Neural progenitor cell (in vitro differentiated cells): ENCODE measurements at places on chromosomes 2 and 18. TPM values are rescaled to one million over a fixed set of nuclear protein-coding genes. Genes with fewer than 3 reads are reported as not detected.

TMEM247 gene
- not detected in 2 replicates for total RNA-seq

RAB6C gene
- 0.07 TPM in 1 of 2 replicates, not detected in the other for total RNA-seq

REG3G gene
- not detected in 2 replicates for total RNA-seq

SCN9A gene
- total RNA-seq, result 1.1 and 1.2 TPM in 2 replicates

SMPD4 gene
- 23.6 and 45.1 TPM in 2 replicates for total RNA-seq

CCBE1 gene
- 2.9 and 6.4 TPM in 2 replicates for total RNA-seq

TDRD15 gene
- not detected in 2 replicates for total RNA-seq

COL6A3 gene
- total RNA-seq, result 0.41 and 0.50 TPM in 2 replicates

LBH gene
- 4.2 and 11.0 TPM in 2 replicates for total RNA-seq

ACVR1 gene
- 8.2 and 14.0 TPM in 2 replicates for total RNA-seq

CTAGE1 gene
- total RNA-seq, result not detected in 2 replicates

IAH1 gene
- 22.4 and 45.6 TPM in 2 replicates for total RNA-seq

ALMS1 gene
- total RNA-seq, result 55.3 and 58.8 TPM in 2 replicates

REG1B gene
- not detected in 2 replicates for total RNA-seq

C2orf66 gene
- 0.15 and 0.43 TPM in 2 replicates for total RNA-seq

COL5A2 gene
- total RNA-seq, result 11.2 and 11.6 TPM in 2 replicates

NUP35 gene
- total RNA-seq, result 32.9 and 53.3 TPM in 2 replicates

CCDC74A gene
- total RNA-seq, result 25.6 and 64.7 TPM in 2 replicates

SMIM21 gene
- not detected in 2 replicates for total RNA-seq

MOGAT1 gene
- 0.62 and 2.0 TPM in 2 replicates for total RNA-seq

DIPK1C gene
- 12.9 and 13.7 TPM in 2 replicates for total RNA-seq

AQP12A gene
- not detected in 2 replicates for total RNA-seq

DCDC2C gene
- not detected in 2 replicates for total RNA-seq

MAP2 gene
- total RNA-seq, result 95.0 and 102 TPM in 2 replicates

CRYBA2 gene
- total RNA-seq, result not detected in 2 replicates

COL3A1 gene
- 0.22 TPM in 1 of 2 replicates, not detected in the other for total RNA-seq

ROCK1 gene
- total RNA-seq, result 37.7 and 66.2 TPM in 2 replicates

CCDC68 gene
- total RNA-seq, result not detected in 2 replicates

PRSS56 gene
- not detected in 2 replicates for total RNA-seq

RUFY4 gene
- total RNA-seq, result not detected in 2 replicates

TMEM178A gene
- 11.8 and 19.2 TPM in 2 replicates for total RNA-seq

IL36RN gene
- total RNA-seq, result not detected in 2 replicates

FAM228B gene
- total RNA-seq, result 27.1 and 31.2 TPM in 2 replicates

LAPTM4A gene
- 170 and 205 TPM in 2 replicates for total RNA-seq

TACR1 gene
- total RNA-seq, result not detected in 2 replicates

EVX2 gene
- not detected in 2 replicates for total RNA-seq

BCL2 gene
- total RNA-seq, result 4.2 and 4.9 TPM in 2 replicates

ZNF638 gene
- total RNA-seq, result 301 and 362 TPM in 2 replicates

PCBP1 gene
- 62.0 and 82.0 TPM in 2 replicates for total RNA-seq

FBXO15 gene
- total RNA-seq, result 2.2 and 2.8 TPM in 2 replicates

LIMS4 gene
- 0.28 TPM in 1 of 2 replicates, not detected in the other for total RNA-seq

B3GNT7 gene
- total RNA-seq, result 0.90 and 1.5 TPM in 2 replicates

RGPD8 gene
- total RNA-seq, result 6.8 and 11.1 TPM in 2 replicates

PSMA8 gene
- total RNA-seq, result not detected in 2 replicates

HOXD9 gene
- not detected in 2 replicates for total RNA-seq

CYP20A1 gene
- total RNA-seq, result 15.1 and 17.8 TPM in 2 replicates

UGT1A3 gene
- total RNA-seq, result not detected in 2 replicates

RASGRP3 gene
- total RNA-seq, result not detected in 2 replicates

GALNT5 gene
- total RNA-seq, result 0.03 TPM in 1 of 2 replicates, not detected in the other

KCMF1 gene
- total RNA-seq, result 74.0 and 99.7 TPM in 2 replicates
